GM13976 (cell line): ENCODE measurements at places on chromosomes 5 and 9.

DNA sequence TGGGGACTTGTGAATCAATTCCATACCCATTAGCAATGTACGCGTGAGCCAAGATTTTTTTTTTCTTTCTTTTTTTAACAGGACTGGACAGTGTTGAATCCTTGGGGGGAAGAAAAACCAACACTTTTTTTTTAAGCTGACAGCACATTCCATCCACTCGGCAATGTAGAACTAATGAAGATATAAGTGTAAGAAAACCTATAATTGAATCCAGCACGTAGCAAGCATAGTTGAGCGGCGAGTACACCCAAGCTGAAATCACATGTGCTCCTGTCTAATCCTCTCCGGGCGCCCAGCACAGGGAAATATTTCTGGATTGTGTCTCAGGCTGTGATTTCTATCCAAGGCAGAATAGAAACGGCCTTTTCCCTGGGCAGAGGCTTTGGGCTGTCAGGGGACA lies 118.2 kb downstream of the BOD1 start:
- DNase-seq, result no peak

- DNase-seq, result no peak
Measured at GRCh38 chr9:97806721-97807120, 46.3 kb upstream of the FOXE1 start.

- no peak for DNase-seq
Measured at GRCh38 chr9:16417161-16417560, 453.3 kb downstream of the BNC2 start.

- DNase-seq, result no peak
Measured at GRCh38 chr9:630817-631216, 210.7 kb upstream of the DMRT1 start.

- DNase-seq, result no peak
Measured at GRCh38 chr5:134304306-134304705, 62.7 kb downstream of the CDKL3 start.

DNA sequence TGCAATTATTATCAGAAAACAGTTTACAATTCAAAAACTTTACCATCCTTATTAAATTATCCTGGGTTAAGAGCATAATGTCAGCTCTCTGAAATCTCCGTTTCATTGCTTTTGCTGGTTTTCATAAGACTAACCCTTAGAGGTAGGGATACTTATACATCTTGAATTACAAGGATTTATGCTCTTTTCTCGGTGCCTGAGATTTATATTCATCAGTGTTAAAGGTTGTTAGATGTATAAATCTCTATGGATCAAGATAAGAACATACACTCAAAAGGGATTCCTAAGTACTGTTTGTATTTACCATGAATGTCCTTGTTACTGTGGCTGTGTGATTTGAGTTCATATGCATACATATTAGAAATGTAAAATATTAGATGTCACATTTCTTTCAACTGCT lies 684.7 kb downstream of the EFNA5 start:
- no peak for DNase-seq

DNA sequence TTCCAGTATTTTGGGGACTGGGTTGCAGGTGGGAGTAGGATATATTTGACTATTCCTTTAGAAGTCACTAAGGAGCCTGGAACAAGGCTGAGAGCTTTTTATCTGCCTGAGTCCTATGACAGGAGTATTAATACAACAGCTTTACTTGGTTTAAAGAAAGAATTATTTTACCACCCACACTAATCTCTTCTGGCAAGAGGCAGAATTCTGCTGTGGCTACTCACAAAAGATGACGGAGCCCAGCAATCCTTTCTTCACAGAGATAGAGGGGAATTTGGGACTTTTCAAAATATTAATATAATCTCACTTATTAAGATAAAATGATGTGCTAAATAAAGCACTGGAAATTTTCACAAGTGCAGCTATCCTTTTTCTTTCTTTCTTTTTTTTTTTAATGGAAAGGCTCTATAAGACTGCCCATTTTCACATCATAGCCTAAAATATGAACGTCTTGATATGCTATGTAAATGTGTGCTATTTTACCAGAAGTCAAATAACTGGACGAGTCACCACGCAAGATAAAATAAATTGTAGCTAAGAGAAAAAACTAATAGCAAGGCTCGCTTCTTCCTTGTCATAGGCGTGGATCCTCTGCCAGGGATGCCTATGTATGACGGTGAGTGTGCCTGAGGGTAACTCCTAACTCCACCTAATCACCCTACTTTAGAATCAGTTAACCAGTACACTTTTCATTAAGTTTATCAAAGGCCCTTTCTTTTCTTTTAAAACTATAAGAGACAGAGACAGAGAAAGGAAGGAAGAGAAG lies 76.3 kb downstream of the ZNF608 start:
- DNase-seq, result no peak

DNA sequence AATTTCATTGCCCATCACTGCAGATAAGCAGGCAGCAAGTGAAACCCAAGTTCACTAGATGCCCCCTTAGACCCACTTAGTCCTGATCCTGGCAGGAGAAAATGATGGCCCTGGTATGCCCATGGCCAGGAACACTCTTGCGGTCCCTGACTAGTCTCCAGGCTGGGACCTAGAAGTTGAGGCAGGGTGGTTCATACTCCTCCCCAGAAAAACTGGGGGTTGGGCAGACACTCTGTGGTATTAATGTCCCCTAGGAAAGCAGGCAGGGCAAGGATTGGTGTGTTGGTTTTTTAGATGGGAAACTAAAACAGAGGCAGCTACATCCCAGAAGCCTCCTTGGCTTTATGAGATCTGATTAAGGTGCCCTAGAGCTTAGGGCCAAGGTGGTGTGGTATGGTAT lies 13.1 kb downstream of the LHX6 start:
- peak; percentile 9 for DNase-seq

- no peak for DNase-seq
Measured at GRCh38 chr9:115306865-115307264, 188.9 kb upstream of the TNC start.

- DNase-seq, result no peak
Measured at GRCh38 chr5:65209341-65209740, 272.4 kb downstream of the ADAMTS6 start.

- DNase-seq, result peak; percentile 52
Measured at GRCh38 chr5:14286574-14287421, 143.7 kb downstream of the TRIO start.

GRCh38 chr5:122377026-122377425 lies 65.0 kb downstream of the SNCAIP start:
- DNase-seq, result no peak

DNA sequence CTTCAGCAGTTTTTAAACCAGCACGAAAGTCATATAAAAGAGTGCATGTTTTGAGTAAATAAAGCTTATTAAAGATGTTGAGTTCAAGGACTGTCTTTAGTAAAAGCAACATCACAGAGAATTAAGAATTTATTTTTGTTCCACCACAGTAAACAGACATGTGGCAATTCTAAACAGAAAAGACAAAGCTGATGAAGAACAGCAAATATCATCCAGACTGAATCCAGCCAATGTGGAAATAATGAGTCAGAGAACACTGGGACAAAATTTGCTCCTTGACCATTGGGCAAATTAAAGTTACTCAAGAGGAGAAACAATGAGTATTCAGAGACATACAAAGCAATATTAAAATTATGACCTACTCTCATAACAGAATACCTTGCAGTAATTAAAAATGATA lies 28.8 kb downstream of the OR2K2 start:
- DNase-seq, result no peak

- no peak for DNase-seq
Measured at GRCh38 chr9:35730486-35730854, 1.5 kb downstream of the TLN1 start.

DNA sequence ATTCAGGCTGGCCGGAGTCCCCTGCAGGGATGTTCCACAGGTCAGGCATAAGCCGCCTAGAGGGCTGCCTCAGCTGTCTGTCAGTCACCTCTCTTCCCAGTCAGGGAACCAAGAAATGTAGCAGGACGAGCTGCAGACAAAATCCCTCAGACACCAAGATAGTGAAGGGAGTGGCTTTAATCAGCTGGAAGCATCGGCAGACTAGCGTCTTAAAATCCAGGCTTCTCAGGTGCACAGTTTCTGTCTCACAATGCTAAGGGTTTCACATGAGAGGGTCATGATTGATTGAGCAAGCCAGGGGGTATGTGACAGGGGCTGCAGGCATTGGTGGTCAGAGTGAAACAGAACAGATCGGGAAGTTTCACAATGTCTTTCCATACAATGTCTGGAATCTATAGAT lies 247.2 kb downstream of the CDH10 start:
- no peak for DNase-seq

DNA sequence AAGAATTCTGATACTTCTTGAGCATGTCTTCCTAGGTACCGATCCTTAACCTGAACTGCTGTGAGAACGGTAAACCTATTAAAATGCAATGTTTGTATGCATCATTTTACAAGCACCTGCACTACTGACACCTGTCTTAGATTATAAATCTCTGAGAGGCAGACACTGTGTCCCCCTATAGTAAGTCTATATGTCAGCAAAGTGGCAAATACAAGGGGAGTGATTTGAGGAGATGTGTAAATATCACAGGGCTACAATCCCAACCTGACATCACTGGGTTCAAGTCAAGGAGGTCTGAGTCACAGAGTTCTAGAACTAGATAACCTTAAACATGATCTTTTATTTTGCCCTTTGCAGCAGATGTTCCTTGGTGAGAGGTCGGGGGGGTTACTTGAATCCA lies 64.1 kb downstream of the ANKH start:
- DNase-seq, result no peak

DNA sequence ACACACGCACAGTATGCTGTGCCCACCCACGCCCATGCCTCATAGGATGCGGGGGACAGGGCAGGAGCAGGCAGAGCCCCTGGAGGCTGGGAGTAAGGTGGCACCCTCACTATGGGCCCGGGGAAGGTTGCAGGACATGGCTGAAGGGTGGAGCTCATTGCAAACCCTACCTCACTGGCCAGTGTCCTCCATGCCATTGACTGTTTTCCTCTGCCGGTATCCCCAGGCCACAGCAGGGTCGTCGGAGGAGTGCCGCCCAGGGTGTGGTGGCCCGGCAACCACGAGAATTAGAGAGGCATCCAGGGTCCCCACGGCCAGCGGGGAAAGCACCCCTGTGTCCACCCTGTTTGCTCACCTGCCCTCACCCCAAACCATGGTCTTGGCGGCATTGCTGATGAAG lies 59.7 kb upstream of the FCN2 start:
- no peak for DNase-seq

- no peak for DNase-seq
Measured at GRCh38 chr5:31824869-31825517, 186.1 kb downstream of the PDZD2 start.
